ENCODE measurements at places on chromosomes 5 and 9.

DNA sequence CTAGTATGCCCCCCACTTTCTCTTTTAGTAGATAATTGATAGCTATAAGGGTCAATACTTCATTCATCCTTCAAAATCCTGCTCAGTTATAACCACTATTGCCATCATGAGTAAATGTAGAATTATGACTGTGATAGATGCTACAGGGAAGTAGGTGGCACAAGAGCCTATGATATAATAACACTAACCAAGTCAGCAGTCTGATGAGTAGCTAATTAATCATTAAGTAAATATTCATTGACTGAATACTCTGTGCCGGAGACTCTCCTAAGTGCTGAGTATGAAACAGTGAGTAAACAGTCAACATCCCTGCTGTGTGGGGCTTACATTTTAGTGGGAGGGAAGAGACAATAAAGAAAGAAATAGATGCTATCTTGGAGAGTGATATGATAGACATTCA, 430.3 kb upstream of the ZNF462 start:
- no peak for DNase-seq

DNA sequence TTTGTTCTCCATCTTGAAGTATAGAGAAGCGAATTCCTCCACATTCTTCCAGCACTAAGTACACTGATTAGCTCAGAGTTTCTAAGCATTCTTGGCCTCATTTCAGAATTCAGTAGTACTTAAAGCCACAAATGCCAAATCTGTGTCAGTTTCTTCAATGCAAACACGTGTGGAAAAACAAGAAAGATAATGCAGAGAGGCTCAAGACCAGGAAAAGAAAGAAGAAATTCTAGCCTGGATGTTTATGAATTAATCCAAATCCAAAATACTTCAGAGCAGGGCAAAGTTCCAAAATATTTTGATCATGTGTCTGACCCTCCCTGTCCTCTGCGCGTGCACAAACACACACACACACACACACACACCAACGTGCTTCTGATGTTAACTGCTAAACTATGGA, 457.6 kb downstream of the SLCO4C1 start:
- no peak for DNase-seq

GRCh38 chr5:15579193-15579990, 79.4 kb downstream of the FBXL7 start:
- DNase-seq, result peak; percentile 61

DNA sequence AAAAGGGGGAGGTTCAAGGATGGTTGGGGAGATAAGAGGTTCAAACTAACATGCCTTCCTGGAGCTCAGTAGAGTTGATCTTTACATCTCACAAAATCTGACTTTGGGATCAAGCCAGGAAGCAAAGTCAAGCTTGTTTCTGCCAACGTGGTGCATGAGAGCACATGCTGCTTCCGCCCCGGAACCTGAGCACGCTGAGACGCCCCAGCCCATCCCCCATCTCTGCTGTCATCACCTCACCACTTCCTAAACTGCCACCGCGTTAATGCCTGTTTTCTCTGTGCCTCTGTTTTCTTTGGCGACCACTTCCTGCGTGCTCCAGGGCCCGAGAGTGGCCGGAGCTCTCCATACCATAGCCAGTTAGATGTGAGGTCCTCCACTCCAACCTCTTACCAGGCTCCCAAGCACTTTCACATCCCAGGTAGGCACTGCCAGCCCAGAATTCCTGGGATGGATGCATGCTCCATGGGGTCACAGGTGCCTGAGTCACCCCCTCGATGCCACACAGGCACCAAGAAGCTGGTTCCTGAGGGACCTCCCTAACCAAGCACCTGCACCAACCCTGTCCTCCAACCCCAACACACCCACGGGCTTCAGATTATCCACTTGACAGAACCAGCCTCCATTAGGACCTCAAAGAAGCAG, 31.2 kb upstream of the AFAP1L1 start:
- no peak for DNase-seq

DNA sequence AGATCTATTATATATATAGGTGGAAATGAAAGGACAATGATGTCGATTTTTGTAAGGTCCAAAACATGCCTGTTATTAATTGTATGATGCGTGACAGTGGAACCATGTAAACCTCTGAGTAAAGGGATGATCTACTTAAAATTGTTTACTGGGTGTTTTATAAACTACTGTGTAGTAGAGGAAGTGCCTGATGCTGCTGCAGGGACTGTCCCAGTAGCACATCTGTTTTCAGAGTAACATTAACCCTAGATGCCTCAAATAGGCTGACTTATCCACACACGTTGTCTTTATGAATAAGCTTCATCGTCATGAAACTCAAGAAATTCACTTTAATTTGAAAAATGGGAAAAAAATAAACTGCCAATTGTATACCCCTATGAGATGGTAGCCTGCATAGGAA, 1.7 kb downstream of the CAMK4 start:
- no peak for DNase-seq

- DNase-seq, result peak; percentile 8
Measured at GRCh38 chr5:759111-759751, 25.3 kb downstream of the ZDHHC11B start.

DNA sequence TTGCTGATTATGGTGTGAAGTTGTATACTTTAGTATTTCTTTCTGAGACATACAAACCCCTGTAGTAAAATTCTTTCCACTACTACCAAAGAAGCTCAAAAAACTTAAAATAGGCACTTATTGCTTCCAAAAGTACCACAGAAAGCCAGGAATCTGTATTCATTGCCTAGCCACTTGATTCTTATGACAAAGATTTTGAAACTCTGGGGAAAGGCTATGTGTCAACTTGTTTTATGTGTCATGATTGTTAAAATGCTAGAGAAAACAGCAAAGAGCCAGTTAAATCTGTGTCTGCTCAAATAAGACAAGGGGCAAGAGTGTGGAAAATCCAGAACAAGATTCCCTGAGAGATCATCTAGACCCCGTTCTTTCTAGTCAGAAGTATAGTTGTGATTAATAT, 6.0 kb downstream of the KIF2A start:
- no peak for DNase-seq

GRCh38 chr9:4796988-4797853, 4.5 kb downstream of the RCL1 start:
- peak; percentile 37 for DNase-seq

DNA sequence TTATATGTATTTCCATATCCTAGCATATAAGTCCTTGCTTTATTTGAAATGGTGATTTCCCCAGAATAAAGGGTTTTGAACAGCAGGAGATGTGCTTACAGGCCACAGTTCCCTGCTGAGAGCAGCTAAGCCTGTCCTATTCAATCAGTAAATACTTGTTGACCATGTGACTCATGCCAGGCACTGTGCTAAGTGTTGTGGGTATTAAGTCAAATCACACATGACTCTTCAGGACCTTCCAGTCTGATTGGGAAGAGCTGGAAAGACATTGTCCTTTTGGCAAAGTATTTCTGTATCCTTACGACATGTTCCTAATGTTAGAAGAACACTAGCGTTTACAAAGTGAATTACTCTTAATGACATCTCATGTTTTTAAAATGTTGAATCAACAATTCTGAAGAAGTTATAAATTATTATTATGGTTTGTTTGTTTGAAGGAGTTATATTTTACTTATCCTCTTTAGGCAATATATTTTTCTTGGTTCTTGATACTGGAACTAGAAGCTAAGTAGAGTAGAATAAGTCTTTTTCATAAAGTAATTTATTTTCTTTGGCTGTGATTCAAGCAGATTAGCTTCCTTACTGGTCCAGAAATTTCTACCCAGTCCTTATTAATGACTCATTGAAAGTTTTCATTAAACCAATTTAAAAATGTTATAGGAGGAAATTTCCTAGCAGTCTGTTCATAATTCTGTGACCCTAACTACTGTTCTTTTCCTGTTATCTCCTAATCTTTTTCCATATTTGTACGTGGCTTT, 82.1 kb downstream of the GAPVD1 start:
- DNase-seq, result no peak

GRCh38 chr9:31210978-31211570, 1173.4 kb upstream of the ACO1 start:
- no peak for DNase-seq

DNA sequence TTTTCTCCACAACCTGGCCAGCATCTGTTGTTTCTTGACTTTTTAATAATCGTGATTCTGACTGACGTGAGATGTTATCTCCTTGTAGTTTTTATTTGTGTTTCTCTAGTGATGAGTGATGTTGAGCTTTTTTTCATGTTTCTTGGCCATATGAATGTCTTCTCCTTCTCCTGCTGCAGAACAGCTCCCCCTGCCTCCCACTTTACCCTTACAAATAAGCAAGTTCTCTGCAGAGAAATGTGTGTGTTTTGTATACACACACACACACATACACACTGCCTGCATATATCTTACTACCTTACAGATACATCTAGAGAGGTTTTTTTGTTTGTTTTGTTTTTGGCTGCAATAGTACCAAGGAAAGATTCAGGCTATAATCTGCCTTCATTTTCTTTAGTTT, 88.7 kb upstream of the PHF24 start:
- no peak for DNase-seq

GRCh38 chr5:140842798-140843733, 2.1 kb downstream of the PCDHA8 start:
- no peak for DNase-seq

DNA sequence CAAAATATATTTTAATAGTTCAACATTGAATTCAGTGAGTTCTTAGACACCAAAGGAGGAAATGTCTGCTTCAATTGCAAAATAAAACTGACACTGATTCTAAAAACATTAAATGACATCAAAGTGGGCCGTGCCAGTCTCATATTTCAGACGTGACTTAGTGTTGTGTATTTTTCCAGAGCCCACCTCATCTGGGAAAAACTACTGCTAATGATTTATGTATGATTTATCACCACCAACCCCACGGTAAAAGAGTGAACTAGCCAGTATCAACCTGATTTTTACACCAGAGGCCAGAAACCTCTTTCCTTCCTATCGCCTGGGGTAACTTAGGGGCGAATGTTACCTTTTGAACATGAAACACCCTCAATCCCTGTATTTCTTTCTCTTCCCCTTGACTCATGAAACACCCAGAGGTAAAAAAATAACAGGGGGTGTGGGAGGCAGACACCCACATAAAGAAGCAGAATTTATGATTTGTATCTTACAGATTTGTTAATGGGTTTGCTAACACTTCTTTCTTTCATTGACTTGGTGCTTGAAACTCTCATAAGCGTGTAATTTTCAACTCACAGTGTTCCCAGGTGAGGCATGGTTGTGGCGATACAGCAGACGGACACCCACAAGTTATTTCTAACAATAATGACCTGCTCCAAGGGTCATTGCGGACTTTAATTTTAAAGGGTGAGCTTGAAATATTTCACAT, 56.4 kb upstream of the FANCC start:
- no peak for DNase-seq

DNA sequence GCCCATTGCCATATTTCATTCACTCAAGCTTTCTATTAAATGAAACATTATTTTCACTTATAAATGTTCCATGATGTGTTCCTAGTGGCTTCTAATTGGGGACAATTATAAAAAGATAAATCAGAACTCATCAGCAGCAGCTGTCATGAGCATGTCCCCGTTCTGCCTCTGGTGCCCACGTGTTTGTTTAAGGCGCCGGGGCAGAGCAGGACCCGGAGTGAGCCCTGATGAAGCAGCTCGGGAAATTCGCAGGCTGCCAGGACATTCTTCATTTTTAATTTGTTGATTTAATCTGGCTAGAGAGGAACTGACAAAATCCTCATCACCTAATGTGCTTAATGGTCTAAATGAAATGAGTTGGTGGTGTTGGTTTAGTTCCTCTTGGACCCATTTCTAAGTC, 475.0 kb downstream of the CTNND2 start:
- no peak for DNase-seq

- no peak for DNase-seq
Measured at GRCh38 chr9:94894094-94894699, 167.7 kb downstream of the AOPEP start.

Measured in GM03348 (cell line).